ENCODE measurements at places on chromosomes 2 and 18. TPM values are rescaled to one million over a fixed set of nuclear protein-coding genes. Genes with fewer than 3 reads are reported as not detected.
A peak's percentile ranks its signal among the peaks of the same experiment; 100 is the strongest.

- no peak for DNase-seq
These were observed 118.5 kb upstream of the ALPP start for GRCh38 chr2:232260075-232260474.

- DNase-seq = no peak
These were observed 91.9 kb upstream of the CELF4 start for GRCh38 chr18:37657493-37657892.

The TLX2 gene
- total RNA-seq = 1.3 TPM

DNA sequence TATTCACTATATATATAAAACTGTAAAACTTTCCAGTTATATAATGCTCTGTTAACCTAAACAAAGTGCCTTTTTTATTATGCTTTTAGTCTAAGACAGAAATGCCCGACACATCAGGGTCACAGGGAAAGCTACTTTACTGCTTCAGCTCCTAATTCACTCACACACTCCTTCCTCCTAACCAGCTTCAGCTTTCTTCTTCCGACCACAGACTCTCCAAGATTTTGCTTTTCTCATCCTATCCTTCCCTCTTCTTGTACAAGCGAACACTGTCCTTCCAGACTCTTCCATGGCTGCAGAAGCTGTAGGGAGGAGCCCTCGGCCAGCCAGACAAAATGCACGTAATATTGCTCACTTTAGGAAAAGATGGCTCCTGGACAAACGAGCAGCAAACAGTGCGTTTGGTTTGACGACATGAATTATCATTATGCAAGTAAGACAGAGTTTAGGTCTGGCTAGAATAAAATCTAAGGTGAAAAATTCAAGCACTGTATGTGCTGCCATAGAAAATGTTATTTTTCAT, 47.5 kb upstream of the HNRNPA3 start:
- DNase-seq = no peak

GRCh38 chr2:48347712-48348111, 182.2 kb upstream of the STON1 start:
- DNase-seq = no peak

- DNase-seq = no peak
These were observed 96.7 kb downstream of the CCDC148 start for GRCh38 chr2:158359846-158360245.

DNA sequence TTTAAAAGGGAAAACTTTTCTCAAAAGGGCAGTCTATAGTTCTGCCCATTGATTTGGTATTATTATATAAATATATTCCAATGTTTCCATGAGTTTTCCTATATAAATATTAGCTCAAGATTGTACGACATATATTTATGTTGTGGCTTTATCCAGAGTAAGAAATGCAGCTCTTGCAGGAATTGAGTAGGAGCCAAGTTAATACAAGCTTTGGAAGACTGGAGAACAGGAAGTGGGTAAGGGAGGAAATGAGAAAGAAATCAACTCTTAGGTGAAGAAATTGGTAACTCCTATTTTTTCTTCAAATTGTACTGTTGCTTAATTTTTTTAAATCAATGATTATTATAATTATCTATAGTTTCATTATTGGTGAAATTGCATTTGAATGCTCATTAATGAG, 105.4 kb upstream of the FAM117B start:
- DNase-seq = no peak

The ABCB11 gene
- total RNA-seq = not detected

DNA sequence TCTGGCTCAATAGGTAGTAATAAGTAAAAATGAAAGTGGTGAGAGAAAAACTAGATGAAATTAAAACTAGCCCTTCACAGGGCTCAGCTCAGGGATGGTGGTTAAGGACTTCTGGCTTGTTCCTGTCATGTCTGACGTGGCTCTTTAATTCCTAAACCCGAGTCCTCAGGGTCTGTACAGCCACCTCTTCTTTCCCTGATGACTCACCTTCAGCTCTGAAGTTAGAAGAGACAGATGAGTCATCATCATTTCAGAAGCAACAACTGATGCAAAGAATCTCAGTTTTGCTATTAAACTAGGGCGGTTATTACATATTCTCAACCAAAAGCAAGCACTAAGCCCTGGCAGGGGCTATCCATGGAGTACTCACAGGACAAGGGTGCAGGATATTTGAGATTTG, 24.0 kb upstream of the ITGB6 start:
- DNase-seq = peak; percentile 48

- no peak for DNase-seq
These were observed 12.0 kb upstream of the CRIM1 start for GRCh38 chr2:36343606-36344005.

- no peak for DNase-seq
These were observed 78.3 kb downstream of the RNF144A start for GRCh38 chr2:6995391-6996097.

The AFF3 gene
- 0.55 TPM for total RNA-seq

GRCh38 chr2:186853951-186854350, 5.0 kb upstream of the ZSWIM2 start:
- DNase-seq = no peak

DNA sequence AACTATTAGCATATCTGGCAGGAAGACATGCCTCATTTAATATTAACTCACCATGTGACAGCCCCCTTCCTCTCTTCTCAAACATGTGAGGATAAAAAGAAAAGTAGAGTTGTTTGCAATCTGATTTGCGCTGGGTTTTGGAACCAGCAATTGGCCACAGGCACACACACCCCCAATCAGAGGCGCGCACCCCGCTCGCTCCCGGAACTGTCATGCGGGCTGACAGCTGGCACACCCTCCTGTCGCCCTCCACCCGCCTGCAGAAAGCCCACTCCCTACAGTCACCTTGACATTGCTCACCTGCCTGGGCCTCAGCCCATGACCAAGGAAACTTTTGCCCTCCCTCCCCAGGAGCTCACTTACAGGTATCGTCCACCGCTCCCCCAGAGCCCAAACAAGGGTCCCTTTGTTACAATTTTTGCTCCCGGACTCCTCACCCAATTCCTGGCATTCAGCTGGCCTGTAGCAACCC, 1.1 kb downstream of the COBLL1 start:
- no peak for DNase-seq

DNA sequence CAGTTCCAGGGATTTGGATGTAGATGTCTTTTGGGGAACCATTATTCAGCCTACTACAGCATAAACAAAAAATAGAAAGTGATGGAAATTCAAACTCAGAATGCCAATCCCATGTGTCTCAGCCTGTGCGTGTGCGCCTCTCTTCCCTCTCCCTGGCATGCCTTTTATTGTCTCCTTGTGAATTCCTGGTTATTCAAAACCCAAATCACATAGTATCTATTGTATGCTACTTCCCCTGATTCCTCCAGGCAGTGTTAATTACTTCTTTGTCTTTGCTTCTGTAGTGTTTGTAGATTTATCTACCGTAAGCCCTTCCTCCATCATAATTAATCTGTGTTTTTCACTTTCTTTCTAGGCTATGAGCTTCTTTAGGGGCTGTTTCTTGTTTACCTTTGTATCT, 38.9 kb downstream of the RHBDD1 start:
- no peak for DNase-seq

- DNase-seq = no peak
These were observed 78.5 kb upstream of the BCL2L11 start for GRCh38 chr2:111042261-111042660.

Data from activated CD8-positive, alpha-beta memory T cell treated with anti-CD3 and anti-CD28 coated beads, Interleukin-2, amount 10 ng/mL, durations not matched to agents 7 days and 5 days (primary cell).